ENCODE measurements at places on chromosomes 1 and 21.

GRCh38 chr1:145782272-145783099 is 41.4 kb downstream of the RNF115 start:
- H3K4me1 ChIP-seq: peaks cover 31% of the 10 kb centered on the region
- H3K36me3 ChIP-seq: peaks cover 35% of the 10 kb centered on the region
- H3K4me3 ChIP-seq: no peak overlapping the region

DNA sequence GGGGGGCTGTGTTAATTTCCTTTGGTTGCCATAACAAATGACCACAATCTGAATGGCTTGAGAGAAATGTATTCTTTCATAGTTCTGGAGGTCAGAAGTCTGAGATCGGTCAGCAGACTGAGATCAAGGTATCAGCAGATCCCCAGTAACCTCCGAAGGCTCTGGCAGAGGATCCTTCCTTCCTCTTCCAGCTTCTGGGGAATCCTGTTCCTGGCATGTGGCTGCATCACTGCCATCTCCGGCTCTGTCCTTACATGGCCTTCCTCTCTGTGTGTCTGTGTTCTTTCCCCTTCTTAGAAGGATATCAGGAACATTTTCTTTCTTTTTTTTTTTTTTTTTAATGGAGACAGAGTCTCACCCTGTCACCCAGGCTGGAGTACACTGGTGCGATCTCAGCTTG is 25.8 kb downstream of the ACTL8 start:
- DNase-seq: no peak
- H3K27me3 ChIP-seq: no peaks in the 10 kb centered on the region
- H3K4me3 ChIP-seq: no peak overlapping the region
- no peak overlapping the region for H3K27ac ChIP-seq
- no peaks in the 10 kb centered on the region for H3K4me1 ChIP-seq

DNA sequence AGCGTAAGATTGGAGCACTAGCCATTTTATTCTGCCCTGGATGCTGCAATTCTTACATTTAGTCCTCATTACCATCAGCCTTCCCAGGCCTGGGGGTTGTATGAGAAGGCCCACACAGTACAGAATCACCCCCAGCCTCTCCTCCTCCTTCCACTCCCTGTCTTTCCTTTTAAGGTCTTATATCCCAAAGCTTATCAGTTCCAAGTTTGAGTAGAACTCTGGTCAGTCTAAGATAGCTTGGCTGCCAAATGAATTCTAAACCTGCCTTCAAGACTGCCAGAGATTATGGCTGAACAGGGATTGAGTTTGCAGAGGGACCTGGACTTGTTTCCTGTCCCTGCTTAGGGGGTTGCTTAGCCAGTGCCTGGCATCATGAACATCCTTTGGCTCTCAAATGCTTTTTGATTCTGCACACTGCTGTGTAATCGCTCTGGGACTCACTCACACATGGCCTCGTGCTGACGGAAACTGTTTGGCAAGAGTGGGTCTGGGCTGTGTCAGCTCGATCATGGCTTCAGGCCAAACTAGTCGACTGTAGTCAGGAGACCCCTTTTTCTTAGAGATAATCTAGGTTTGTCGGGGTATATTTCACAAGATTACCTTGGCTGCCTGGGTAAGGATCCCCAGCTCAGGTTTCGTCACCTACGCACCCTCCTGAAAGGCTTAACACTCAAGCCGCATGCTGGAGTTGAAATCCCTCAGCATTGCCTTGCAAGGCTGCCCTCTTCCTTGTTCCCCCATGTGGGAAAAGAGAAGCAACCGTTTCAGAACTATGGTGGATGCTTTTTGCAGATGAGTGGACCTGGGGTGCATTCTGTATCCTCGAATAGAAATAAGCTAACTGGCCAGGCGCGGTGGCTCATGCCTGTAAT is 252.6 kb downstream of the NFIA start:
- H3K4me1 ChIP-seq: peaks cover 8% of the 10 kb centered on the region
- peaks cover 6% of the 10 kb centered on the region for H3K27me3 ChIP-seq
- no peak overlapping the region for H3K4me3 ChIP-seq
- no peak for DNase-seq
- no peak overlapping the region for H3K27ac ChIP-seq
- no peaks in the 10 kb centered on the region for H3K36me3 ChIP-seq

DNA sequence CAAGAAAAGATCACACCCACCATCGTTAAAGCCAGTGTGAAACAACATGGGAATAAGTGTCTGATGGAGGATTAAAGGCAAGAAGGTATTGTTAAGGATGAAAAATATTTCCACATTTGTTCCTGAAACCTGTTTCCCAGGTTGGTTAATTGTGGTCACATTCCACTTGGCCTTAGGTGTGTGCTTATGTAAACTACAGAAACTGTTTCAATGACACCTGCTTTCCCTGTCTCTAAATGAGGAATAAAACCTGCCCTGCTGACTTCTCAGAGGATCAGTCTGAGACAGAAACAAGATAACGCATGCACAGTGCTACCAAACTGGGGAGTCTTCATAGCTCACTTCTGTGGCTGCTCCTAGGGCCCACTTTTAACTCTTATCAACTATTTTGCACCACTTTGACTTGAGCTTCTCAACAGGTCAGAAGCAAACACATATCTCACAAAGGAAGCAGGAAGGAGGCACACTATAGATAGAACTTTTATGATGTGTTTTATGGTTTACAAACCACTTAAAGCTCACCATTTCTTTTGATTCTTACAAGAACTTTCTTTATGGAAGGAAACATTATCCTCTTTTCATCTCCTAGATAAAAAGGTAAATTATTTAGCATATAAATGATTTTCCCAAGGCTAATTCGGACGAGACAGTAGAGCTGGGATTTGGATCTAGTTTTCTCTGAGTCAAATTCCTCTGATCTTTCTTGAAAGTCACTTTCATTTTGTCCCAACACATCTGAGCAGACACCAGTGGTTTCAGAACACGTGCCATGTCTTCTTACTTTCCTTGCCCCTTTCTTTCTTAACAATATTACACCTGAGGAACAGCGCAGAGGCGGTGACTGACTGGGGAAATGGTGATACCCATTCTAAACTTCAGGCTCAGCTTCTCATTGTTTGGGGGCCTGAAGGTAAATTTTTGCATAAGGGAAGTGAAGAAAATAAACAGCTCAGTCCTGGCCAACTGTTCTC is 33.4 kb downstream of the CYP2J2 start:
- H3K27me3 ChIP-seq: no peaks in the 10 kb centered on the region
- H3K4me1 ChIP-seq: peaks cover 16% of the 10 kb centered on the region
- peak; percentile 11 for DNase-seq
- peaks cover 3% of the 10 kb centered on the region for H3K36me3 ChIP-seq

DNA sequence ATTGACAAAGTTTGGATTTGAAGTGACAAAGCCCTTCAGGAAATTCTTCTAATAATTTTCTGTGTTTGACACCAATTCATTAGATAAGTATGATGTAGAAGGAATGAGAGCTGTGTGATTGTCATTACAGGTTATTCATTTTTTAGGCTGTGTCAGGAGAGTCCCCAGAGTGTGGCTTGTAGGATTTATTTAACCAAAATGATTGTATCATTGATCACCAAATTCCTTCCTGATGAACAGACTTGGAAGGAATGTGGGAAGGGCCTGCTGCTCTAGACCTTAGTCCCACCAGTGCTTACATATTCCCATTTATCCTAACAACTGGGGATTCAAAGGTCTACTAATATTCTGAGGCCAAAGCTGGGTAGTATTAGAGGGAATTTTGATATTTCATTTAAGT is 383.3 kb upstream of the KAZN start:
- no peaks in the 10 kb centered on the region for H3K4me1 ChIP-seq
- H3K27me3 ChIP-seq: no peaks in the 10 kb centered on the region
- DNase-seq: no peak
- no peaks in the 10 kb centered on the region for H3K36me3 ChIP-seq

GRCh38 chr1:81699234-81699633 is 101.5 kb upstream of the ADGRL2 start:
- H3K4me3 ChIP-seq: no peak overlapping the region
- no peak overlapping the region for H3K27ac ChIP-seq
- no peaks in the 10 kb centered on the region for H3K36me3 ChIP-seq
- no peaks in the 10 kb centered on the region for H3K4me1 ChIP-seq
- DNase-seq: no peak

- H3K4me1 ChIP-seq: no peaks in the 10 kb centered on the region
- H3K4me3 ChIP-seq: no peak overlapping the region
- no peaks in the 10 kb centered on the region for H3K36me3 ChIP-seq
- no peak overlapping the region for H3K27ac ChIP-seq
Measured at GRCh38 chr1:65470766-65471165, 50.3 kb downstream of the LEPR start.

DNA sequence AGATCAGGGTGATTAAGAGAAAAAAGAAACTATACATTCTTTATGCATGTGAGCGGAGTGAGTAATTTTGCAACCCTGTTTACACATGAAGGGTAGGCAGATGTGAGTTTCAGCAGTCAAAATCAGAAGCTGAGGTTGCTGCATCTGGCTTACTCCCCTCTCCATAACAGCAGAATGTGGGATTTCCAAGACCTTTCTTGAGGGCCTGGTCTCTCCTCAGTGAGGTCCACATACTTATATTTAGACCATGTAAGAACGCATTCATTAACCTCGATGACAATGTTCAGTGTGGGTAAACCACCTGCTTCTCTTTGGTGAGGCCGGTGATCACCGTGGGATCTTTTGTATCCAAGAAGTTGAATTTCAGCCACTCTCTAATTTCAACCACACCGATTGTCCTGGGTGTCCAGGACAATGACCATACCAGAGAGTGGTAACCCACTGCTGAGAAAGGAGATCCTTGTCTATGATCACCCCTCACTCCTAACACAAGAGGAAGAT is 18.7 kb upstream of the RAP1A start:
- no peak for DNase-seq
- H3K27me3 ChIP-seq: no peaks in the 10 kb centered on the region
- H3K4me3 ChIP-seq: peak overlapping the region; percentile 0
- H3K36me3 ChIP-seq: peaks cover 10% of the 10 kb centered on the region

- no peaks in the 10 kb centered on the region for H3K27me3 ChIP-seq
- peaks cover 9% of the 10 kb centered on the region for H3K36me3 ChIP-seq
- no peak for DNase-seq
Measured at GRCh38 chr21:15009837-15010363, 54.9 kb downstream of the NRIP1 start.

- DNase-seq: no peak
- H3K27me3 ChIP-seq: peaks cover 2% of the 10 kb centered on the region
- no peaks in the 10 kb centered on the region for H3K36me3 ChIP-seq
Measured at GRCh38 chr1:68188060-68188538, 44.2 kb downstream of the WLS start.

DNA sequence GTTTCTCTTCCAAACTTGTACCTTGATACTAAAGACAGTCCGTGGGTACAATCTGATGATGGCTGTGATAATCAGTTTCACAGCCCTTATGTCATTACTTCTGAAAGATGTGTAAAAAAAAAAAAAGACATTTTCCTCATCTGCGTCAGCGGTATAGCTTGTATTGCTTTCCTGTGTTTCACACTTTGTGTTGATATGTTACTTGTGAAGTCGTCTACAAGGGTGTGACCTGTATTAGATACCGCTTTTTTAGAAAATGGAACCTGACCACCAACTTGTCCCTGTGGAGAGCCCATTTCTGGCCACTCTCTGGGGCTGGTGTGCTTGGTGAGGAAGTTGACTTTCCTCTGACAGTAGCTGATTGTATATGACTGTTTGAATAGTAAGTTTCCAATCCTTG is 50.5 kb downstream of the PEX14 start:
- DNase-seq: no peak
- H3K4me3 ChIP-seq: no peak overlapping the region

DNA sequence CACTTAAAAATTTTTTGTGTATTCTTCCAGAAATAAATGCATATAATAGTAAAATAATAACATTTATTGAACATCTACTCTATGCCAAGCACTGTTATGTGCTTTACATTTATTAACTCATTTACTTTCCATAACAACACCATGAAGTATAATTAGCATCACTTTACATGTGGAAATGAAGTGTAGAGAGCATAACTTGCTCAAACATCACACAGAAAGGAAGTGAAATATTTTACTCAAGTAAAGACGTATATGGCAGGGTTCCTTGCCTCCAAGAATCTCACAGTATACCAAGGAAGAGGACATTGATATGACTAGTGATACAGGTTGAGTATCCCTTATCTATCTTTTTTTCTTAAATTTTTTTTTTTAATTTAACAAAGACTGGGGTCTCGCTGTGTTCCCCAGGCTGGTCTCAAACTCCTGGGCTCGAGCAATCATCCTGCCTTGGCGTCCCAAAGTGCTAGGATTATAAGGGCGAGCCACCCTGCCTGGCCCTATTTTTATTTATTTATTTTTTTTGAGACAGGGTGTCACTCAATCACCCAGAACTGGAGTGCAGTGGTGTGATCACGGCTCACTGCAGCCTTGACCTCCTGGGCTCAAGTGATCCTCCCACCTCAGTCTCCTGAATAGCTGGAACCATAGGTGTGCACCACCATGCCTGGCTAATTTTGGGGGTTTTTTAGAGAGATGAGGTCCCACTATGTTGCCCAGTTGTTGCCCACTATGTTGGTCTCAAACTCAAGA is 7.7 kb upstream of the CLIC4 start:
- peaks cover 16% of the 10 kb centered on the region for H3K4me1 ChIP-seq
- H3K27me3 ChIP-seq: no peaks in the 10 kb centered on the region
- no peaks in the 10 kb centered on the region for H3K36me3 ChIP-seq
- no peak overlapping the region for H3K4me3 ChIP-seq
- no peak for DNase-seq

GRCh38 chr1:18938008-18938706 is 18.3 kb downstream of the IFFO2 start:
- DNase-seq: no peak
- H3K4me1 ChIP-seq: peaks cover 27% of the 10 kb centered on the region
- H3K27me3 ChIP-seq: no peaks in the 10 kb centered on the region

- peak; percentile 79 for DNase-seq
- H3K27ac ChIP-seq: no peak overlapping the region
- no peaks in the 10 kb centered on the region for H3K36me3 ChIP-seq
- H3K27me3 ChIP-seq: peaks cover 11% of the 10 kb centered on the region
Measured at GRCh38 chr1:39653546-39654031, 14.1 kb upstream of the HEYL start.

GRCh38 chr1:6512908-6513280 is 21.4 kb upstream of the PLEKHG5 start:
- no peak overlapping the region for H3K27ac ChIP-seq
- no peak overlapping the region for H3K4me3 ChIP-seq
- H3K4me1 ChIP-seq: no peaks in the 10 kb centered on the region
- H3K27me3 ChIP-seq: no peaks in the 10 kb centered on the region

DNA sequence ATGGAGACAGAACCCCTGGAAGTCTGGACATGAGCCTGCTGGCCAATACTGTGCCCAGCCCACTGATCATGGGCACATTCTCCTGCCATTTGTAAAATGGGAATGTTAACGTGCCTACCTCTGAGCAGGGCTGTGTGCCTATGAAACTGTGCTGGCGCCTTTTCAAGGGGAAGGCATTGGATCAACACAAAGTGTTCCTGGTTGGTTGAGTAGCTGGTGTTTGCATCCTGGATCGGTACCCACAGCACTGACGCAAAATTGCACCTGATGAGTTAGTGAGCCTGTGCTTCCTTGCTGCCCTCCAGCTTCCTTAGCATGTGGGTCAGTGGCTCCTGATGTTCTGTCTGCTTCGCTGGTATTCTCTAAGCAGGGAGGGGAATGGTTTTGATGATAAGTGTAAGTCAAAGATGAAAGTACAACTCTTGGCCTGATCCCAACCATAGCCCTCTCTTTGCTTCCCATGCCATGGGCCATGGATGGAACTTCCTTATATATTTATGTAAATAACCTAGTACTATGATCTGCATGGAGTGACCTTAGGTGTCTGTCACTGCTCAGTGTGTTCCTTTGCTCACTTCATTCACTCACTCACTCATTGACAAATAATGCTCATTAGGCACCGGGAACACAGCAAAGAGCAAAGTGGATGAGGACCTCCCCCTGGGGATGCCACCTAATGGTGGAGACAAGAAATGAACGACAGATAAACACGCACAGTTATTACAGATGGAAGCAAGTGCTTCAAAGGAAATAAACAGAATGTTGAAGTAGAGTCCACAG is 22.7 kb downstream of the MAB21L3 start:
- H3K27me3 ChIP-seq: peaks cover 6% of the 10 kb centered on the region
- peaks cover 14% of the 10 kb centered on the region for H3K4me1 ChIP-seq
- no peaks in the 10 kb centered on the region for H3K36me3 ChIP-seq

Measured in activated CD4-positive, alpha-beta T cell treated with anti-CD3 and anti-CD28 coated beads, Interleukin-2, amount 10 ng/mL, durations not matched to agents 7 days and 5 days (primary cell).